ENCODE measurements at places on chromosomes 7 and 10.

DNA sequence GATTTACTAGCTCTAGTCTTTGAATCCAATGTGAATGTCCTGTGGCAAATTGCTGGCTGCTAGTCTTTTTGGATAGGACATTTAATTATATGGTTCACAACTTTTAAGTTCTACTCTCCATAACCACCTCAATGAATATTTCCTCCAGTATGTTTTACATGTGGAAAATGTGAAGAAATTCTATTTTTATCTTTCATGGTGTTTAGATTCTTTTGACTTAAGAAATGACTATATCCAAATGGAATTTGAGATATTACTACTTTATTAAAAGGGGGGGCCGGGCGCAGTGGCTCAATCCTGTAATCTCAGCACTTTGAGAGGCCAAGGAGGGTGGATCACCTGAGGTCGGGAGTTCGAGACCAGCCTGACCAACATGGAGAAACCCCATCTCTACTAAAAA, 202.0 kb downstream of the ARL4A start:
- DNase-seq, result no peak

- no peak for DNase-seq
Measured at GRCh38 chr7:105316578-105317344, 72.0 kb downstream of the SRPK2 start.

DNA sequence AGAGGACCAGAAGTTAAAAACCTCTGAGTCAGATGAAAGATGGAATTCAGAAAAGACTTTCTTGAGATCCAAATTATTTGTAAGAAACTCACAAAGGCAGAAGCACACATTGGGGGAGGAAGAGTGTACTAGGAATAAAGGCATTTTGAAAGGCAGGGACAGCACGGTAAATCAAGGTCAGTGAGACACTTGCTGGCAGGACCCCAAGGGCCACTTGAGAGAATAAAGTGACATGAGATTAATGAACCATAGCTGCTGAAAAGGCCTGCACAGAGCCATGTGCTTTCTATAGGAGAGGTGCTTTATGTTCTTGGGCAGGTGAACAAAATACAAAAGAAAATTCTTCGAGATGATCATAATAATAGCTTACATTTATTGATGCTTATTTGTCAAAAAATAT, 929.9 kb upstream of the MBL2 start:
- no peak for DNase-seq

GRCh38 chr7:104653825-104654401, 325.5 kb downstream of the LHFPL3 start:
- no peak for DNase-seq

GRCh38 chr7:157384301-157384700, 47.5 kb downstream of the DNAJB6 start:
- no peak for DNase-seq

DNA sequence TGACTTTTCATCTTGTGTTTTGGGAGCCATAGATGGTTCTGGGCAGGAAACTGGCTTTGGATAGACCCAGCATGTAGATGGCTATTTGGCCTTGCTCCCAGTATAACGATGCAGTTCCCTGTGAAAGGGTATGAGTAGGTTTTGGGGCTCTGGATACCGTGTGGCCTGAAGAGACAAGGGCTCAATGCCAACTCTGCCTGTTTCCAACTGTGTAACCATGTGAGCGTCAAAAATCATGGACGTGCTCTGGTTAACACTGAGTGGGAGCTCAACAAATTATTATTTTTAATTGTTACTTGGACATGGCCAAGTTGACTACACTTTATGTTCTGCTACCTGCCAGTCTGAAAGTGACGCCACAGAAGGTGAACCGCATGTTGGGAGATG, 41.8 kb downstream of the EGFR start:
- DNase-seq, result no peak

DNA sequence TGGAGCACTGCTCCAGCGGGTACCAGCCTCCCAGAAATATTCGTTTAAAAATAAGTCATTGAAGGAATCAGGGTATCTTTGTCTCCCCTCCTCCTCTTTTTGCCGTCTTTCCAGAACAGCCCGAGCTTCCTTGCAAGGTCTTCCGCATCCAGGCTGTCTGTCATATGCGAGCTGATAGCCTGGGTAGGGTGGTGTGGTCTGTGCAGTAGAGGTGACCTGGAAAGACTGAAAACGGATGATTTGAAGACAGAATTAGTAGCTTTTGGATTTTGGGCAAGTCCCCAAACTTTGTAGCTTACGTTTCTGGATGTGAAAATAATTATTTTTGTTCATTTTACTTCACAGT, 480 bp downstream of the VPS50 start:
- no peak for DNase-seq

- DNase-seq, result no peak
Measured at GRCh38 chr10:110523736-110524135, 26.0 kb downstream of the DUSP5 start.

- no peak for DNase-seq
Measured at GRCh38 chr10:130954326-130954905, 357.1 kb downstream of the TCERG1L start.

GRCh38 chr7:46109437-46109836, 188.4 kb upstream of the IGFBP3 start:
- no peak for DNase-seq

DNA sequence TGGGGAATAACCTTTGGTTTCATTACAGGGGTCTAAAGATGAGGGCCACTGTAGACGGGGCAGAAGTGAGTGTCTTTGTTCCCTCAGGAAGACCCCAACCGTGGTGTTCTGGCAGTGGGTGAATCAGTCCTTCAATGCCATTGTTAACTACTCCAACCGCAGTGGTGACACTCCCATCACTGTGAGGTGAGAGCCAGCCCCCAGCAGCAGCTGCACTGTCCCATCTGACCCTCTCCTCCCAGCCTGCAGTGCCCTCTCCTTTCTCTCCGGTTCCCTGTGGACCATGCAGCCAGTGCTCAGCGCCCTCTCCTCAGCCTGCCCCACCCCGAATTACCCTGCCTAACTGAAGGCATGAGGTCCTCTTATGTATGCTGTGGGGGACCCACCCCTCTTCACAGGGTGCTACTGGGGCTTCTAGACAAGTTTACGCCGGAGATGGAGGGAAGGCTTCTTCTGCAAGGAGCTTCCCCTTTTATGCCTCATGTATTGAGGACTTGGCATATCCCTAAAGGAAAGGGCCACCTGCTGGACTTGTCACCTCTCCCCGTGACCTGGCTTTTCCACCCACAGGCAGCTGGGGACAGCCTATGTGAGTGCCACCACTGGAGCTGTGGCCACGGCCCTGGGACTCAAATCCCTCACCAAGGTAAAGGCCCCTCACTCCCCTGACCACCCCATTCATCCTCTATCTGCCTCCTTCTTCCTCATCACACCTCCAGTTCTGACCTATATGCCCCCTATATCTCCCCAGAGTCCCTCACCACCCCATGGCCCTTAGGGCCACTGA, 5.1 kb downstream of the SFXN3 start:
- no peak for DNase-seq

DNA sequence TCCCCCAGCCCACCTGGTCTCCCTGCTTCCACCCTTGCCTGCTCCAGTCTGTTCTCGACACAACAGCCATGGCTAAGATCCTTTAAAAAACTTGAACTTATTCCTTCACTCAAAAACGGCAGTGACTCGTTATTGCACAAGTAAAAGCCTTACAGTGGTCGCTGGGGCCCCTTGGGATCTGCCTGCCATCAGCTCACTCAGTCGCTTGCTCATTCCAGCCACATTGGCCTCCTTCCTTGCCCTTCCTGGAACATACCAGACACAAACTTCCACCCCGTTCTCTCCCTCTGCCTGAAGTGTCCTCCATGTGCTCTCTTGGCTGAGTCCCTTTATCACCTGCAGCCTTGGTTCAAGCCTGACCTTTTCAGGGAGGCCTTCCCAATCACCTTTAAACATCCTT, 4.7 kb downstream of the CCNY start:
- DNase-seq, result no peak

DNA sequence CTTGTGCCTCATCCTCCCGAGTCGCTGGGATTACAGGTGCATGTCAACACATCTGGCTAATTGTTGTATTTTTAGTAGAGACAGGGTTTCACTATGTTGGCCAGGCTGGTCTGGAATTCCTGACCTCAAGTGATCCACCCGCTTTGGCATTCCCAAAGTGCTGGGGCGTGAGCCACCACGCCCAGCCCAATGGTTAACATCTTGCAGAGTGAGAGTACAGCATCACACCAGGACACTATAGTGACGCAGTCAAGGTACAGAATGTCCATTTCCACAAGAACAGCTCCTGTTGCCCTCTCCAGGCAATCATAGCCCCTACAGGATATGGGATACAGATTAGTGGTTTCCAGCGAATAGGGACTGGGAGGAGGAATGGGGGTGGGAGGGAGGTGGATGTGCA, 34.0 kb downstream of the MYO1G start:
- no peak for DNase-seq

GRCh38 chr7:138658889-138659288, 42.3 kb downstream of the SVOPL start:
- DNase-seq, result no peak

DNA sequence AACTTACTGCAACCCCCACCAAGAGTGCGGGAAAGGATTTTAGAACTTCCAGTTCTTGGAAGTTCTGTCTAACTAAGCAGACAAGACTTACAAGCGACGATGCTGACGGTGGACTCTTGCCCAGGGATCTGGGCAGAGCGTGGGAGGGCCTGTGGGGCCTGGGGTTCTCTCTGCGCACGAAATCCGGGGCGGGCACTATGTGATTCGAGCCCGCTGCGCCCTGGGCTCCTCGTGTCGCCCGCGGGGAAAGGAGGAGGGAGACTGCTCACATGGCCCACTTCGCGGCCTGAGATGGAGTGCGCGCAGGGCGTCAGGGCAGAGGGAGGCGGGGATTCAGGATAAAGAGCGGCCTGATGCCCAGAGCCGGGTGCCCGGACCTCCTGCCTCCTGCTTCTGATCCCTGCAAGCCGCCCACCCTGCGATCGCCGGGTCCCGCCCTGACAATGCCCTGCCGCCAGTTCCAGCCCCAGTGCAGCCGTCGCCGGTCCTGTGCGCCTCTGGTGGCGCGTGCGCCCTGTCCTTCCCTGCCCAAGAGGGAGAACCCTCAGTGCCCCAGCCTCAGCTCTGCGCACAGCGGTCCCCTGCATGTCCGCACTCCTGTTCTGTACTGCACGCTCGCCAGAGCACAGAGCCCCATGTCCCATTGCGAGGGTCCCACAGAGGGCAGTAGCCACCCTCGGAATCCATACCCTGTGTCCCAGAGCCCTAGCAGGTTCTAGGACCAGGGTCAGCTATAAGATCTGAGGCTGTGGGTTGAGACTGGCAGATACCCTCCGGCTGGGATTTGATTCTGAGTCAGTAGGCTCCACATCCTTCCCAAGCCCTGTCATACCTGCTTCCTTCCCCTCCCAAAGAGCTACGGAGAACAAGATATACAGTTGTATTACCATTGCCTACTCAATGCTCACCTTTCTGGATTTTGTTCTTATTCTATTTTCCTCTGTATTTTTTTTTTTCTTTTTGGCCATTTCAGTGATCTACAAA, 99.4 kb upstream of the TMEM106B start:
- no peak for DNase-seq

Data from stimulated activated naive CD4-positive, alpha-beta T cell (primary cell).